ENCODE measurements at places on chromosomes 6 and 20. TPM values are rescaled to one million over a fixed set of nuclear protein-coding genes. Genes with fewer than 3 reads are reported as not detected.

The AIF1 gene
- total RNA-seq = 21.3 TPM

- no peak overlapping the region for H3K4me3 ChIP-seq
- peak overlapping the region; percentile 8 for H3K27ac ChIP-seq
- H3K27me3 ChIP-seq = no peaks in the 10 kb centered on the region
- H3K36me3 ChIP-seq = no peaks in the 10 kb centered on the region
- DNase-seq = peak; percentile 50
- peaks cover 7% of the 10 kb centered on the region for H3K4me1 ChIP-seq
Measured at GRCh38 chr20:9359561-9360308, 154.7 kb upstream of the LAMP5 start.

The ZNF311 gene
- total RNA-seq = 1.7 TPM

DNA sequence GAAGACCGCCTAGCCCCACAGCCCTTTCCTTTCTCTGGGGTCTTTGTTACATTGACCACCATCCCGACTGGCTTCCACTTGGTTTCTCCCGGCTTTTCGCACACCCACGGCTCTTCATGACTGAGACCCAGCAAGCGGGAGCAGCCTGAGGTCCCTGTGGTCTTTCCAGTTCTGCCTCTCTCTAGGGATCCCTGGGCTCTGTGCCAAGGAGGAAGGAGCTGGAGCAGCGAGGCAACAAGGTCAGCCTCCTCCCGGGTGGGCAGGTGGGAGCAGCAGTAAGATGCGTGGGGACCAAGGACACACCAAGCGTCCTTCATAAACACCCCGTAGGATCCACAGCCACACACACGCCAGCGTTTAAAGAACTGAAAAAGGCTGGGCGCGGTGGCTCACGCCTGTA, 29.6 kb upstream of the MRGBP start:
- no peaks in the 10 kb centered on the region for H3K27me3 ChIP-seq
- peaks cover 15% of the 10 kb centered on the region for H3K4me1 ChIP-seq
- H3K36me3 ChIP-seq = no peaks in the 10 kb centered on the region
- H3K4me3 ChIP-seq = no peak overlapping the region

DNA sequence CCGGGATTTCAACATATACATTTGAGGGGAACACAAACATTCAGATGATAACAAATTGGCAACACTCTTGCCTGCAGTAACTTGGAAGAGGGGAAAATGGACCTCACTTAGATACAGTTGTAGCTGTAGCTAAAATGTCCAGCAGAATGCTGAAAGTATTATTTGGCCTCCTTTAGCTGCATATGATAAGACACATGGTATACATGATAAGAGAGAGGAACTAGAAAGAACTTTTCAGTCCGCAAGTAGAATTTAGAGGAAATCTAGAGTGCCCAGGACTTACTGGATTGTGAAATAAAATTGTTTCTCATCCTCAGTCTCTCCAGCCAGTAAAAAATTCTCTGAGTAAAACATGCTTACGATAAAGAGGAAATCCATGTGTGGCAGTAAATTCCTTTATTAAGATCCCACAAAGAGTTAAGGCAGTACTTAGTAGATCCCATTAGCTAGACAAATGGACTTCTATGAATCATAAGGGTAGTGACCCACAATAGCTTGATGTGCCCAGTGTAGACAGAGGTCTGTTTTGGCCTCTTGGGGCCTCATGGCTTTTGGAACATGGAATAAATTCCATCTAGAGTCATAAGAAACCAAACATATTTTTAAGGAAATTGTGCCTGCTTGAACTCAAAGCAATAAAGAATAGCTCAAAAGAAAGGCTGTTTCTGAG, 87.9 kb upstream of the RBM24 start:
- no peak overlapping the region for H3K27ac ChIP-seq
- no peak overlapping the region for H3K4me3 ChIP-seq
- H3K36me3 ChIP-seq = no peaks in the 10 kb centered on the region
- no peaks in the 10 kb centered on the region for H3K27me3 ChIP-seq
- no peak for DNase-seq
- H3K4me1 ChIP-seq = no peaks in the 10 kb centered on the region

- H3K27me3 ChIP-seq = no peaks in the 10 kb centered on the region
- no peaks in the 10 kb centered on the region for H3K4me1 ChIP-seq
- no peak overlapping the region for H3K4me3 ChIP-seq
- no peak overlapping the region for H3K27ac ChIP-seq
- no peak for DNase-seq
- H3K36me3 ChIP-seq = no peaks in the 10 kb centered on the region
Measured at GRCh38 chr20:14407336-14407735, 69.9 kb upstream of the FLRT3 start.

DNA sequence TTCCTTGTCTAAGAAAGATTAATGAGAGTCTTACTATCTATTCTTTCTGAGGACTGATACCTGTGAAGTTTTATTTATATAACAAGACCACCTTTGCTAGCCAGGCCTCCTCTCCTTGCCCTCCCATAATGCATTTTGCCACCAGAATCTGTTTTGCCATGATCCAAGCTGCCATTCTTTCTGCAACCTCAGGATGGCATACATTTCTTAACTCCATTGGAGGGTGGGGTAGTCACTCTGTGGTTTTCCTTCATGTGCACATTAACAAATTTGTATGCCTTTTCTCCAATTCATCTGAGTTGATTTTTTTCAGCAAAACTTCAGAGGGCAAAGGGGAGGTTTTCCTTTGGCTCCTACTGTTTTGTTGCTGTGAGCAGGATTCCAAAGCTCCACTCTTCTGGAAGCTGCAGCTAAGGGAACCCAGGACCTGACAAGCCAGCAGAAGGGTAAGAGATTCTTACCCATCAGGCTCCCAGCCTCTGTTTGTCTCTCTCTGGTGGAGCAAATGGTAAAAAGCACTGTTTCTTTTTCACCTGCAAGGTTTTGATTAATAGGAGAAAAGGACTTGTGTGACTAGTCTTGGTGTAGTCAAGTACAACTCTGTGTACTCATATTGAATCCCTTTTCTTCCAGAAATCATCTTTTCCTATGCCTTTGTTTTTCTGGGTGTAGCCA, 26.2 kb upstream of the ENPP4 start:
- H3K36me3 ChIP-seq = no peaks in the 10 kb centered on the region
- H3K4me3 ChIP-seq = no peak overlapping the region
- H3K4me1 ChIP-seq = peaks cover 12% of the 10 kb centered on the region
- H3K27ac ChIP-seq = no peak overlapping the region

DNA sequence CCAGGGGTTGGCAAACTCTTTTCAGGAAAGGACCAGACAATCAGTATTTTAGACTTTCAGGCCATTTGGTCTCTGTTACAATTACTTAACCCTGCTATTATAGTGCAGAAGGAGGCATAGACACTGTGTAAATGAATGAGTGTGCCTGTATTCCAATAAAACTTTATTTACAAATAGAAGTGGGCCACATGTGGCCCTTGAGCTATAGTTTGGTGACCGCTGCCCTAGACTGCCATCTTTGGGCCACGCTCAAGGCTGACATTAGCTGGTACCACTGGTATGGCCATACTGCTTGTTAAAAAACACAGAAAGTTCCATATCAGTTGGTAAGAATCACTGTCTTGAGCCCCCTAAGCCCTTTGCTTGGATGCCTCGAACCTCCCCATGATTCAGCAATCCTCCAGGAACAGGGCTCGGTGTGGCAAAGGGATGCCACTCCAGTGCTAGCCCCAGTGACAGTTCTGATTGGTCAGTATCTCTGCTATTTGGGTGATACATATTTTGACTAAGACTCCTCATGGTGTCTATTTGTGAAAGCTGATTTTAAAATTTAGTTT, 23.3 kb upstream of the SNRNP48 start:
- H3K27me3 ChIP-seq = no peaks in the 10 kb centered on the region
- H3K27ac ChIP-seq = no peak overlapping the region

DNA sequence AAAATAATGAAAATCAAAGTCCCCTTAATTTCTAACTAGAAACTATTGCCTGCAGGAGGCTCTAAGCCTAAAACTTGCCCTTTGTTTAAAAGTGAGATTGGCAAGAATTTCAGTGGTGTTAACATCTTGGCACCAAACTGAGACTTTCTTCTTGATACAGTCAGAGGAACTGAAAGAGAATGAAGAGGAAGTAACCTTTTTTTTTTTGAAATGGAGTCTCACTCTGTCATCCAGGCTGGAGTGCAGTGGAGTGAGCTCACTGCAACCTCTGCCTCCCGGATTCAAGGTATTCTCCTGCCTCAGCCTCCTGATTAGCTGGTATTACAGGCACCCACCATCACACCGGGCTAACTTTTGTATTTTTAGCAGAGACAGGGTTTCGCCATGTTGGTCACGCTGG, 3.6 kb downstream of the DOP1A start:
- DNase-seq = no peak
- H3K4me3 ChIP-seq = no peak overlapping the region
- H3K4me1 ChIP-seq = peaks cover 26% of the 10 kb centered on the region

Measured in thyroid gland (tissue), 4 donors.